ENCODE measurements at places on chromosomes 13 and 19.
A peak's percentile ranks its signal among the peaks of the same experiment; 100 is the strongest.

GRCh38 chr19:32091241-32091640, 254.2 kb upstream of the ZNF507 start:
- no peak for DNase-seq

DNA sequence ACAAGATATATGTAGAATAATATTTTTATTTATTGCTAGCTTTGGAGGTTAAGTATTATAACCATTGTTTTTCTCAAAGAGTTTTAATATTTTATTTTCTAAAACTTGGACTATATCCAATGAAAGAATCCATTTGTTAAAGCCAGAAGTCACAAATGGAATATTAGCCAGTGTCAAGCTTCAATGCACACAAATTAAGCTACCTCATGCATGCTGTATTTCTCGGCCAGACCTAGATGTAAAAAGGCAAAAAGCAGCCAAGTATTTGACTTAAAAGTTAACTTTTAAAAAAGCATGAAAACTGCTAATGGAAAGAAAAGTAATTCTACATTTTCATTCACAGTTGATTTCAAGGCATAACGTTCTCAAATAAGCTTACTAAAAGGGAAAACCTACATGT, 160.0 kb upstream of the ATXN8OS start:
- no peak for DNase-seq

DNA sequence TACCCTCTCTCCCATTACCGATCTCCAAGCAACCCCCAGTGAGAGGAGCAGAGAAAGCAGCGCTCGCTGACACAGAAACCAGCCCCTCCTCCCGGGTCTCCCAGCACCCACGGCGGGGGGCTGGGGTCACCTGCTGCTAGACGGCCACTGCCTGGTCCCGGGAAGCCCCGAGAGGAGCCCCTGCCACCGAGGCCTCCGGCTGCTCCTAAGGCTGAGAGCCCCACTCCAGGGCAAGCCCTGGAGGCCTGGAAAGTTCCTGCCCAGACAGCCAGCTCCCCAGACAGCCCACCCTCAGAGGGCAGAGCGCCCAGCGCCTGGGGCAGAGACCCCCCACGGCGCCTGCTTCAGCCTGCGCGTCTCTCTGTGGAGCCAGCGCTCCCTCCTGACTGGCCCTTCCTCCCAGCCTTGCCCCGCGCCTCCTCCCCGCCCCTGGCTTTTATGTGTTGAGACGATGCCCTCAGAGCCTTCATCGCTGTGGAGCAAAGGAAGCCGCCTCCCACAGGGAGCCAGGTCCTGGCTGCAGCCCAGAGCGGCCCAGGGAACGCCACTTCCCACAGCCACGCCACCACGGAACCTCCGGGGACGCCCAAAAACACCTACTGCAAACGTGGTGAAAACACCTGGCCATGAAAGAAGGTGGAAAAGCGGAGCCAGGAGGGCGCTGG, 51.1 kb downstream of the MLLT1 start:
- DNase-seq: no peak

- no peak for DNase-seq
Observed at GRCh38 chr13:20487927-20488326, 37.7 kb downstream of the CRYL1 start.

GRCh38 chr13:93101226-93101734, 125.3 kb upstream of the GPC6 start:
- no peak for DNase-seq

DNA sequence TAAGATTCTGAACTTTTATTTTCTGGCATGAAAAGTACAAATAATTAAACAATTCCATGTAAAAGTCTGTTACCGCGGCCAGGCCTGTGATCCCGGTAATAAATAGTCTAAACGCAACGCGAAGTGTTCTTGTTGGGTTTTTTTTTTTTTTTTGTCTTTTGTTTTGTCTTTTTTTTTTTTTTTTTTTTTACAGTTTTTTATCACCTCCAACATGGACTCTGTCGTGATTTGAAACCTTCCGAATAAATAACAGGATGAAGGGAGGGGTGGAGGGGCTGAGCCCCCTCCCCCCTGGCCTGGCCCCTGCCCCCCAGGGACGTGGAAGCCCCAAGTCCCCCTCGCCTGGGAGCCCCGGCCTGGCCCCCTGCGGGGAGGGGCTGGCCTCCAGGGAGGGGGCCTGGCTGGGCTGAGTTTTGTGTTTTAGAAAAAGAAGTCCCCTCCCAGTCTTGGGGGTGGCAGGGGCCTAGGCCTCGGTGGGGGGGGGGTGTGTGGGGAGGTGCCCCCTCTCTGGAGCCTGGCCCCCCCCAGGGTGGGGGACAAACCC, 16.0 kb downstream of the PRKCSH start:
- DNase-seq: no peak

GRCh38 chr19:5579697-5580096, 11.9 kb upstream of the TINCR start:
- no peak for DNase-seq

GRCh38 chr19:45187421-45188100, 9.0 kb downstream of the BLOC1S3 start:
- peak; percentile 63 for DNase-seq

GRCh38 chr19:10516671-10517286, 468 bp downstream of the S1PR5 start:
- DNase-seq: no peak

GRCh38 chr19:4033028-4033956, 25.8 kb downstream of the PIAS4 start:
- no peak for DNase-seq

GRCh38 chr13:109665781-109666249, 120.6 kb downstream of the IRS2 start:
- no peak for DNase-seq

GRCh38 chr13:44347949-44348348, 25.7 kb upstream of the SERP2 start:
- DNase-seq: no peak

DNA sequence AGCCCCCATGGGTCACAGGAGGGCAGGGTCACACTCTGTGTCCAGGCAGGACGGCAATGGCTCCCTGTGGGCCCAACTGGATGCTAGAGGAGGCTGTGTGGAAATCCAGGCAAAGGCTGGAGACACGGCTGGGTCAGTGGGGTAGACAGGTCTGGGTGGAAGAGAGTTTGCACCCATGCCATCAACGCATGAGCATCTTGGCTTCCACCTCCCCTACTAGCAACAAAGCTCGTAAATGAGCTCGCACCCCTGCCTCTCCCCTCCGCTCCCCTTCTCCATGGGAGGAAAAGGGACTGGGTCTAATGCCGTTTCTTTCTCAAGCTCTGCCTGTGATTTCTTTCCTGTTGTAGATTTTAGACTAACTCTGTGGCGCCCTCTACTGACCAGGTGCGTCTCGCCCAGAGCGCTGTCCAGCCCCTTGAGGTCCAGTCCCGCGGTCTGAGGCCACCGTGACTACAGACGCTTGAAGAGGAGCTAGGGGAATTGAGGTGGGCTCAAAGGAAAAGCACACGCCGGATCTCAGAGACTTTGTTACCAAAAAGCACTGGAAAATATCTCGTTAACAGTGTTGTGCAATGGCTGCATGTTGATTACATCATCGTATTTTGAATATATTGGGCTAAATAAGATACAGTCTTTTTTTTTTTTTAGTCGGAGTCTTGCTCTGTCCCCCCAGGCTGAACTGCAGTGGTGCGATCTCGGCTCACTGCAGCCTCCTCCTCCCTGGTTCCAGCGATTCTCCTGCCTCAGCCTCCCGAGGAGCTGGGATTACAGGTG, 50.7 kb upstream of the USP29 start:
- DNase-seq: no peak

DNA sequence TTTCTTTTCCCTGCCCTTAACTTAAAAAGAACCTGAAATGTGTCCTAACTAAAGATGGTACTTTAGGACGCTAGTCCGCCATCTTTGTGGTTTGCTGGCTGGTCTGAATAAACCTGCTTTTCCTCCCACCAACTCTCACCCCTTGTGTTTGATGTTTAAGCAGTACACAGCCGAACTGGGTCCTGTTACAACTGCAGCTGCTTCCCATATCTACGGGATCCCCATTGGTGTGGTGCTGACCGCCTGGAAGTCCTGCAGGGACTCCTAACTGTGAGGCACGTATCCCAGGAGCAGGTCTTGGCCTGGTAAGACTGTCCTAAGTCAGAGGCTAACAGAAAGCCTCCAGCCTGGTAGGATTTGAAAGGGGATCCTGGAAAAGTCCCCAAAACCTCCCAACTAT, 40.9 kb upstream of the VSTM2B start:
- DNase-seq: no peak

- DNase-seq: no peak
Observed at GRCh38 chr13:22103046-22104027, 432.5 kb downstream of the FGF9 start.

GRCh38 chr19:36169084-36169760, 17.0 kb upstream of the COX7A1 start:
- no peak for DNase-seq

DNA sequence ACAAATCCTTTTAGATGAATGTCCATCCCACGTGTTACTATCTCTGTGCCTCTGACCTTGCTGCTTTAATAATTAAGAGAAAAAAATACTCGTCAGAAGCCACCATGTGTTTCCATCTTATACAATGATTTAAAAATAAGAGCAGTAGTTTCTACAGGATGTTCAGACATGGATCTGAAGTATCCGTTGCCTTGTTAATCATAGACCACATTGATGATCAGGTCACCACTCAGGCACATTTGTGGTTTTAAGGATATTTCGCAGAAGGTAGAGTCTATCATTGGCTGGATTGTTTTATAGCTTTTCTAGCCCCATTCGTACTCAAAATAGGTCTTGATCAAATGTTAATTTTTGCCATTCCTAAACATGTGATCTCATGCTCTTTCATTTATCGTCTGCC, 710.0 kb upstream of the ARGLU1 start:
- no peak for DNase-seq

GRCh38 chr19:33311326-33311682, 9.0 kb upstream of the CEBPA start:
- no peak for DNase-seq

DNA sequence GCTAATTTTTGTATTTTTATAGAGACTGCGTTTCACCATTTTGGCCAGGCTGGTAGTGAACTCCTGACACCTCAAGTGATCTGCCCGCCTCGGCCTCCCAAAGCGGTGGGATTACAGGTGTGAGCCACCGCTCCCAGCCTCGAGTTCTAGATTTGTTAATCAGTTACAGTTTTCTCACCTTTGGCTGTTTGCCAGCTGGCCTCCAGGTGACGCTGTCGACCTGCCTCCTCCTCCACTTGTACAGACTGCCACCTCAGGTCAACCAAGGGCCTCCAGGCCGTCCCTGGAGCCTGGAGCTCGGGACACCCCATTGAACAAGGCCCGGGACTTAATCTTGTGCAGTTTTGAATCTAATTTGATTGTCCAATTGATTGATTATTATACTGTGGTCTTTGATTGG, 45.5 kb downstream of the IER2 start:
- peak; percentile 80 for DNase-seq

GRCh38 chr19:17949956-17950309, 17.0 kb upstream of the KCNN1 start:
- no peak for DNase-seq

DNA sequence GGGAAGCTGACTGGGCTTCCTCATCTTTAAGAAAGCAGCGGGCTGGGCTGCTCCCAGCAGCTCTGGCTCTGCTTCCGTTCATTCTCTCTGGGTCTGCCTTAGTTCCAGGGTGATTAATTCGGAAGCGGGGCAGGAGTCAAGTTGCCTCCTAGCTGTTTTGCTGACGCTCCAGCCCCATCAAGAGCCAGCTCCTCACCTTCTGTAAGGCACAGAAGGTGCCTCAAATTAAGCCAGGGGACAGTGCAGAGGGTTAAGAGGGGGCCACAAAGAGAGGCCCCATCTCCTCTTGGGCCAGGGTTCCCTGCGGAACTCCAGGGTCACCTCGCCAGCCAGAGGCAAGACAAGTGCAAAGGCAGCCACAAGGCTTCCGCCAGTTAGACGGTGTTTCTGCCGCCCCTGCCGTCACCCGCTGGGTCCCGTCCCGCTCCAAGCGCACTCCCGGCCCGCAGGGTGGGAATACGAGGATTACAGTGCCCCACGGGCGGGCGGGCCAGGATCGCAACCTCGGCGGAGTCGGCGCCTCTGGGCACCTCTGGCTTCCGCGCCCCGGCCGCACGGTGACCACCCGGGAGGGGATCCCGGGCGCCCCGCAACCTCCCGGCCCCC, 508 bp downstream of the SLC15A1 start:
- DNase-seq: peak; percentile 26

DNA sequence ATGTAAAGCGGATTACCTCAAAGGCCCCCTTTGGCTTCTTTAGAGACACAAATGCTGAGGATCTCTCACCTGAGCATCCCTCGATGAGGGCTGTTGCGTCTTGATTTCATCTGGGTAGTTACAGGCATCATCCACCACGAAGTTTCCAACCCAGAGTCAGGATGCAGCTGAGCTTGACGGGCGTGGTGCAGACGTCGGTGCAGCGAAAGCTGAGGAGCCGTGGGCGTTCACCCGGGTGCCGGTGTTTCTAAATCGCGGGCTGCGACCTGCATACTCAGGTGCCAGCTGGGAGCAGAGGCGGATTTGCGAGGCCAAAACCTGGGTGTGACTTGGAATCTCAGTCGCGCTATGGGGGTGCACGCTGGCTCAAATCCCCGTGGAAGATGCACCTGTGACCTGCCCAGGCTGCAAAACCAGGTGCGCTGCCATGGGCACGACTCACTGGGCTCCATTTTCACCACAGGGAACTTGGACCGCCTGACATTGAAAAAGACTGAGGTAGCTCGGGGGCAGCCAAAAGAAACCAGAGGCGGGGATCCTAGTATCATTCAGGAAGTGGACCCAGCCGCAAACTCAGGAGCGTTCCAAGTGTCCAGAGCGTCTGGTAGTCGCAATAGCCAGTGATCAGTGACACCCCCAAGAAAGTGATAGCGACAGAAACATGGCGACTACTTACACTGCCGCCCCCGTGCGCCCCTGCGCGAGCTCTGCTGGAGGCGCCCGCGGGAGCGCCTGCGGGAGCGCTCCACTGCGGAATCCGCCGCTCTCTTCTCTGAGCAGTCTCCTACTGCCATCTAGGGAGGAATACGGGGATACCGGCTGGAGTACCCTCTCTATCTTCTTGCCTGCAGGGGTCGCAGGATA, 36.4 kb upstream of the IGFL4 start:
- DNase-seq: peak; percentile 86

DNA sequence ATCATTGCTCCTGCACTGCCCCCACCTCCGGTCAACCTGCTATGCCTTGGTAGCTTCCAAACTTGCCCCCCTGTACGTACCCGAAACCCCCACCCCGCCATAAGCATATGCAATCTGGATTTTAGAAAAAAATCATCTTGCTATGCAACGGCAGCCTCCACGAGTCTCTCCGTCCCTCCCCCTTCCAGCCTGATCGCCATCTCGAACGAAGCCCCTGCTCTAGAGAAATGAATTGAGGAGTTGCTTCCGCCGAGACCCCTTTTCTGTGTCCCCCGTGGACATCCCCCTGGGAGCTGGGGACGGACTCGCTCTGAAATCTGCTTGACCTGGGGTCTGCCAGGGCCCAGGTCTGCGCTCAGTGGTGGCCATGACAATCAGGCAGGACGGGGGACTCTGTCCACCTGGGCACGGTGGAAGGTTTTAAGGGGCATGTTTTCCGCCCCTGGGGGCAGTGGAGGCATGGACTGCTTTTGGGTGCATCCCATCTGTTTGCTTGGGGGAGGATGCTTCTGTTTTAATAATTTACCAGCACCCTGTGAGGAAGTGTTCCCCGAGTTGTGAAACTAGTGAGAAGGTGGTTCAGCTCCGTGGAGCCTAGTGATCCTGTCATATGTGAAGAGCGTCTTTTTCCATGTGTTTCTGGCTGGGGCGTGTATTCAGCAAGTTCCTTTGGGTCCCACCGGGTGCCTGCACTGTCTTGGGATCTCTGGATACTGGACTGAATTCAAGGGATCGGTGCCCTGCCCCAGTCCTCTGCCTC, 1.0 kb downstream of the KDM4B start:
- DNase-seq: no peak

All from HuH-7.5 (cell line).